Head of caudate nucleus (tissue), 42 donors: ENCODE measurements at places on chromosomes 7 and 10.

GRCh38 chr7:35521941-35522340 is 173.0 kb downstream of the HERPUD2 start:
- DNase-seq = no peak

GRCh38 chr7:158007697-158008257 is 579.8 kb downstream of the PTPRN2 start:
- DNase-seq = no peak

- no peak for DNase-seq
Observed at GRCh38 chr7:81594767-81595166, 175.1 kb downstream of the HGF start.

- no peak for DNase-seq
Observed at GRCh38 chr10:22438711-22439110, 93.4 kb downstream of the SPAG6 start.

DNA sequence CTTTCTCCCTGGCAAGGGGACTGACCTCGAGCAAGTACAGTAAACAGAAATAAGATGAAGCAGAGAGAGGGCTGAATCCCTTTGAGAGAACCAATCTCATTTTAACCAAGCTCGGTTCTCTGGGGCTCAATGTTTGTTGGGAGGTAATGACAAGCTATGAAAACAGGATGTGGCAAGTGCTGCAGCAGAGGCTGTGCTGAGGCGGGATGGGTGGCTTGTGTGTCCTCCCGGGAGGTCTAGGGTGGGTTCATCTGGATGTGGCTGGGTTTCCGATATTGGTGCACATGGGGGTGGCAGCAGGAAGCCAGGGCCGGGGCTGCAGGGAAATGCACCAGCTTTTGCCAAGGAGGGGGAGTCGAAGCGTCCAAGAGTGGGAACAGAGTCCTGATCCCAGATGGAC is 84.5 kb downstream of the AOAH start:
- DNase-seq = no peak

DNA sequence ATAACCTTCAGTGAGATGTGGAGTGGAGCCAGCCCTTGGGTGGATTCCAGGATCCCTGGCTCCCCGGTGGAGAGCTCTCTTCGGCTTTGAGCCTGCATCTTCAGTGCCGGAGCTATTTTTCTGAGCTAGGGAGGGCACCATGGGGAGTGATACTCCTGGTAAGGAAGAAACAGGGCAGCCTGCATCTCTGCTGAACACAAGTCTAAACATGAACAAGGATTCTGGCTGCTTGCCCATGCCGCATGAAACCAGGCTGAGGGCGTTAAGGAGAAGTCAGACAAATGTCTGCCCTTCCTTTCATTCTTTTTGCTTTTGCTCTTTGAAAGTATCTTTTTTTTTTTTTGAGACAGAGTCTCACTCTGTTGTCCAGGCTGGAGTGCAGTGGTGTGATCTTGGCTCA is 60.4 kb downstream of the EVX1 start:
- DNase-seq = no peak

- DNase-seq = no peak
Observed at GRCh38 chr10:6999232-6999925, 411.5 kb downstream of the SFMBT2 start.

- DNase-seq = no peak
Observed at GRCh38 chr10:12702215-12702770, 299.2 kb downstream of the CCDC3 start.

- no peak for DNase-seq
Observed at GRCh38 chr10:70872291-70872690, 16.1 kb downstream of the PCBD1 start.

GRCh38 chr7:127833641-127834040 is 181.6 kb downstream of the SND1 start:
- no peak for DNase-seq

GRCh38 chr10:23467548-23467947 is 28.7 kb downstream of the OTUD1 start:
- no peak for DNase-seq

DNA sequence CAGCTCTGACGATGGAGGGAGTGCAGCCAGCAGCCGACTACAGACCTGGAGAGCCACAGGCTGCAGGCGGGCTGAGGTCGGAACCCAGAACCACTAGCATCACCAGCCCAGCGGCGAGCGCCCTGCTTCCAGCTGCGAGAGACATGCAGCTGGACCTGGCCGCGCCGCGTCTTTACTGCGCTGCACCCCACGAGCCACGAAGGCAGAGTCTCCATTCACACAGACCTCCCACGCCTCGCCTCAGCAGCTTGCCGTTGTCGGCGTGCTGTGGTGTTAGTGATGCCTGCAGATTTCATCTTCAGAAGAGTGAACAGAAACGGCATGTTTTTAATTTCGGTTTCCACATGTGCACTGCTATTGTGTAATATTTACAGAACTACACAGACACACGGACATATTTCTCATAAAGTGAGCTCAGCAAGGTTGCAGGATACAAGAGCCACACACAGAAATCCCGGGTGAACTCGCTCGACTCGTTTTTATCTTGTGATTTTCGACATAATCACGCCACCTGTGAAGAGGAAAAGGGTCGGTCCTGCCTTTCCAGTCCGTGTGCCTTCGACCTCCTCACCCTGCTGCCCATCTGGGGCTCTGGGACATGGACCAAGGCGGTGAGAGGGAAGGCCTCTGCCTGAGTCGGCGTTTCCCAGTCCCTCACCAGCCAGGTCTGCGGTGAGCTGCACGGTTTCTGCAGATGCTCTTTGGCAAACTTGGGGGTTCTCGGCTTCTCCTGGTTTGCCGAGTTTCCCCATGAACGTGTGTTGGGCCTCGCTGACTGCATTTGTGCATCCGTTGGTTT is 252.2 kb downstream of the ELFN1 start:
- no peak for DNase-seq

- DNase-seq = no peak
Observed at GRCh38 chr10:77606751-77607150, 30.9 kb downstream of the KCNMA1 start.

DNA sequence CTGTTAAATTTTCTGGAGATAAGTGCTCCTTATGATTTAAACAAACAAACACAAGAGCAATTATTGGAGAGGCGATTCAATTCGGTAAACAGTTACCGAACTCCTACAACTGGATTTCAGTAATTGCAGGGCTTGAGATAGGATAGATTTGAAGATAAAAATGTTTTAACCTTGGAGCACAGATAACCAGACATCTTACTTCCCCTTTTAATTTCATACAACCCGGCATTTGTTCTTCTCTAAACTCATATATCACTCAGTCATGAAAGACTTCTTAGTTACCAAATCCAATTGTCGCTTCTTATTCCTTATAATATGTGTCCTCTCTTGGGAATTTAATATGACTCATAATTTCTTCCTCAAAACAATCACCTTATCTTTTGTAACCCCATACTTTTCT is 235.9 kb upstream of the CSTF2T start:
- no peak for DNase-seq

DNA sequence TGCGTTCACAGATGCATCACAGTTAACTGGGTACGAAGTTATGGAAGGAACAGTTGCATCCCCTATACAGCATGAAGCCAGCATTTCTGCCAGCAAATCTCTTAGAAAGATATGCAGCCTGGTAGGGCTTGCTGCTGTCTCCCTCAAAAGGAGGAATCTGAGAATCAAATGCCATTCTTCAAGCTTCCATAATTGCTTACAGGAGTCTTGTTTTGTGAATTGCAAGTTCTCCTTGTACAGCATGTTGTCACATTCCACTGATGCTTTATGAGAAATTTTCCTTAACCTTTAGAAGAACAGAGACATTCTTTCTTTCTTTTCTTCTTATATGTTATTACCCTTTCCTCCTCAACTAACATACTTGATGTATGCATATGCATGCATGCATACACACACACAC is 134.6 kb downstream of the CHRM2 start:
- DNase-seq = no peak

GRCh38 chr10:42971251-42971599 is 105.6 kb upstream of the RET start:
- DNase-seq = no peak

DNA sequence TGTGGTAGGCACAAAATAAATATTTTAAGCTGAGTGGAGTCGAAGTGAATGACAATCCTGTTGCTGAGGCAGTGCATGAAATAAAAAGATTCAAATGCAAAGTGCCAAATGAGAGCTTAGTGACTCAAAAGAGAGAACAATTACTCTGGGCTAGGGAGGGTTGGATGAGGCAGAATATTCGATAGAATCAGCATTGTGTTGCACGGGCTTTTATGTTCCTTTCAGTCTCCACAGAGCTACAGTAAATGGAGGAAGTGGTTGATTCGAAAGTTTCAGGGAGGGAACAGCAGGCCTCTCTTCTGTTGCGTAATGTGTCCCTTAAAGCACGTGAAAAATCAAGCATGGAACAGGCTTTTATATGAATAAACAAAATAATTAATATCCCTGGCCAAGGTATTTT is 599.3 kb upstream of the CELF2 start:
- DNase-seq = no peak

- DNase-seq = no peak
Observed at GRCh38 chr10:99775850-99776249, 6.6 kb upstream of the ABCC2 start.

- no peak for DNase-seq
Observed at GRCh38 chr10:67771200-67771599, 66.8 kb downstream of the DNAJC12 start.

- no peak for DNase-seq
Observed at GRCh38 chr10:25157650-25158049, 17.2 kb upstream of the GPR158 start.

DNA sequence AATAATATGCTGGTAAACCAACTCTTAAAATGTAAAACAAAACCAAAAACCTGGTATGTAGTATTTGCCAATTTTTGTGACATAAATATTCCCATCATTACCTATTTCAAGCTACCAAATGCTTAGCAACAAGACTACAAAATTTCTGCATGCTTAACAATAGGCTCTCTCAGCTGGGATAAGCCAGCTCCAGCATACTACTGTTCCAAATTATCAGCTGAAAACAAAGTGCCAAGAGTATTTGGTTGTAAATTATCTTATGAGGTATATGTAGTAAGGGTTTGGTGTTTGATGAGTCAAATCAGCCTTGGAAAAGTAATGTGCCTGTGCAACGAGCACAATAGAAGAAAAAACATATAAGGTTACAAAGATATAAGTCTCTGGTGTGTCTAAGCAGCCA is 263.2 kb downstream of the HGF start:
- DNase-seq = no peak

- DNase-seq = peak; percentile 44
Observed at GRCh38 chr7:1422512-1423263, 36.6 kb downstream of the MICALL2 start.

DNA sequence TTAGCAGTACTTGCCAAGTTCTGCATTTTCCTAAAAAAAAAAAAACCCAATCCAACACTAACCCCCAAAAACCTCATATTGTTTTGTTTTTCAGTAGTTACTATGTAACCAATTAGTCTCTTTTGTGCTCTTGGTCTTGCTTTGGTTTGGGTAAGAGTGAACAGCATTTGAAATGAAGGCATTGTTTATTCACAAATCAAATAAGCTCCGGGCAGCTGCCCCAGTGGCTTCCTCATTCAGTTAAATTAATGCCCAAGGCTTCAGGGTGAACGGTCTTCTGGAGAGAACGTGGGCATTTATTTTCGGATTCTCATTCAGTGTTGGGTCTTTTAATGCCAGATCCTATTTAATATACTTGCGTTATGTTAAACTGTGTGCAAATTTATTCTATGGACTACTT is 108.7 kb downstream of the GFRA1 start:
- DNase-seq = peak; percentile 35

DNA sequence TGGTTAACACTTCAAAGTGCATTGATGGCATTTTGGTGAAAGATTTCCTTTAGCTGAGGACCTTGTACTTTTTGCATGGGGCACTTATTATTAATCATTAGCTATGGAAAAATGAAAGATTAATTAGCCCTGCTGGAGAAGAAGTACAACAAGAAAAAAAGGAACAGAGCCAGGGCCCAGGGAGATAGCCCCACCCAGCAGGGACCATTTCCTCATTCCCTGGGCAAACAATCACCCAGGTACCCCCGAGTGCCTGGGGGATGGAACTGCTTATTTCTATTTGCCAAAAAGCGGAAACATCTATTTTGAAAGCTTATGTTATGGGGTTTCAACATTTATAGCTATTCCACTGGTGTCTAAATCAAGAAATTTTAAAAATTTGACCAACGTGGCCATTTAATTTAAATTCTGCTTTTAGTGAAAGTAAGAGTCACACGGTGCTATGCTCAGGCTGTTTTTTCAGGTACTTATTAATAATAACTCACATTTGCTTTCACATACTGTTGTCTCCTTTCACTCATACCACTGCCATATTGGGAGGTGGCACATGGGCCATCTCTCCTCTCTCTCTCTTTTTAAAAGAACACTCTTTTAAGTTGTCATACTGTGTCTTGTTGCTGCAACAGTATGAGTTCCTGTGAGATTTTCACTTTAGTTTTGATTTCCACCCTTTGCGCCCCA is 143.6 kb upstream of the KIF5B start:
- DNase-seq = no peak

GRCh38 chr7:2640482-2640830 is 8.7 kb downstream of the TTYH3 start:
- no peak for DNase-seq

GRCh38 chr7:15628876-15629275 is 57.6 kb downstream of the MEOX2 start:
- DNase-seq = peak; percentile 16
